Hepatocyte (in vitro differentiated cells): ENCODE measurements at places on chromosomes 3 and 15. TPM values are rescaled to one million over a fixed set of nuclear protein-coding genes. Genes with fewer than 3 reads are reported as not detected.

DNA sequence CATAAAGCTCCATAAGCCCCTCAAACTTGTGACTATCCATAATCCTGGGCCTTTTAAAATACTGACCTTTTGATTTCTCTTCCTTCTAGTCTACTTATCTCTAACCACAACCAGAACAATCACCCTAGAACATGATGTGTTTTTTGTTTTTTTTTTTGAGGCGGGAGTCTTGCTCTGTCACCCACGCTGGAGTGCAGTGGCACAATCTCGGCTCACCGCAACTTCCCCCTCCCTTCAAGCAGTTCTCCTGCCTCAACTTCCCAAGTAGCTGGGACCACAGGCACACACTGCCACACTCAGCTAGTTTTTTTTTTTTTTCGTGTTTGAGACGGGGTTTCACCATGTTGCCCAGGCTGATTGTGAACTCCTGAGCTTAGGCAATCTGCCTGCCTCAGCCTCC is 25.1 kb downstream of the VPS39 start:
- no peak for DNase-seq

DNA sequence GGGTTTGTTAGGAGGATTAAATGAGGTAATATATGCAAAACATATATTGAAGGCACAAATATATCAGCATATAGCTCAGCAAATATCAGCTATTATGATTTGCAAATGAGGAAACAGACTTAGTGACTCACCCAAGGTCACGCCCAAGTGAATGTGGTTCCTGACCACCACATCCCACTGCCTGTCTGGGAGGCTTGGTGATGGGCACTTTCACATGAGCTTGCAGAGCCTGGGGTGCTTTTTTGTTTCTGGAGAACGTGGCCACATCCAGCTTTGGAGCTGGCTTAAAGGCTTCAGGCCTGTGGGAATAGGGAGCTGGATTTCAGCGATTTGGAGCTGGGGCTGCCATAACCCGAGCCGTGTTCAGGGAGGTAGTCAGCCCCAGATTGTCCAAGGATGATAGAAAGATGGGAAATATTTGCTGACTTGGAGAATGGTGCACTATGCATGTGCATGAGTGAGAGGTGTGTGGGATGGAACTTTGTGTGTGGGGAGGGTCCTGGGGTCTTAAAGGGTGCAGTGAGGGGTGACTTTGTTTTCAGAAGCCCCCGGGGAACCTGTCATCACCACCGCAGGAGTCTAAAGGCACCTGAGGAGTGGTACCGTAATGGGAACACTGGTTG is 12.0 kb upstream of the FGD5 start:
- no peak for DNase-seq

DNA sequence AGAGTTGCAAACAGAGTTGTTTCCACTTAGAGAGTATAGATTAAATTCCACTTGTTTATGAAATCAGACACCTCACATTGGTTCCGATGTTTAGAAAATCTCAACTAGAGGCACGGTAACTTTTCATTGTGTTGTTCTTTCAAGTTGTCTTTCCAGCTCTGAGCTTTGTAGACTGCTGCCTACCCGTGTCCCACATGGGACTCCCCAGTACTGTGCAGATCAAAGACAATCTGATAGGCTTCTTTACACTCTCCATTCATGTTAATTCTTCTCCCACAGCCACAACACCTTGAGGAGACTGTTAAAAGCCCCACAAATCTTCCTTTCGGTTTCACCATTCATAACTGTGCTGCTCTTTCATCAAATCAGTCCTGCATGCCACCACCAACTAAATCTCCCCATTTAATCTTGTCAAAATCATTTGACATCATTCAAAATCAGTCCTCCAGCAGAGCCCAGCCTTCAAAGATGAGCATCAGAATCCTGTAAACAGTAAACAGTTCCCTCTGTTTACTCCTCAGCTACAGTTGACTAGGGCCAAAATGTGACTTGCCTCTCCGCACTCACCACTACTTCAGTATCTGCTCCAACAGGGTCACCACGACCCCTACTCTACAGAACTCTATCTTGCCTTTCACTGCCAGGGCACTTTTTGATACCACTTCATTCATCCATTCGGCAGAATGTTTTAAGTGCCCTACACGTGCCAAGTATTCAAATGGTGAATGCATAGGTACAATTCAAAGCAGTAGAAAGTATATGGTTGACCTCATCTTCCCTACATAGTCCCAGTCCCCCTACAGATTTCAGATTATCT is 8.3 kb downstream of the ANXA2 start:
- no peak for DNase-seq

DNA sequence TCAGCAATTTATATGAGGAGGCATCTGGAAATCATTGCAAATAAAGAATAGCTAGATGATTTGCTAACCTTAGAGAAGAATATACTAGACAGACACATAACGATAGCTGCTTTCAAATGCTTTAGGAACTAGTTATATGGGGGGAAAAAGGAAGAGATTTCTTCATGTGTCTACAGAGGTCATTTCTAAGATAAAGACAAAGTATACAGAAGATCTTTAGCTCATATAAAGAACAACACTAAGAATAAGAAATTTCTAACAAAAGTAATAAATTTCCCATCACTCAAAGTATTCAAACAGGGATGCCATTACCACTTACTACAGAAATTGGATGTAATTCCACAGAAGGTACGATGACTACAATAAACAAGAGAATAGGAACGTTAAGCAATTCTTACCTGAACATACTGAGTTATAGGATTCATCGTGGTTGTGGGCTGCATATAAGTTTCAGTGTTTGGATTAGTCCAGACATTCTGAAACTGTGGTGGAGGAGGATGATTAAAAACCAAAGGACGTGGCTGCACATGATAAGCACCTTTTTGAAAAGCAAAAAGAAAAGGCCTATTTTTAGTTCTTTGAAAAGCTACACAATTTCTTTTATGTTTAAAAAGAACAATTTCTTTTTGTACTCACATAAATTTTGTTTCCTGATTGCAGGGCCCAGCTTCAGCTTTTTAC is 8.7 kb downstream of the DAZL start:
- no peak for DNase-seq

DNA sequence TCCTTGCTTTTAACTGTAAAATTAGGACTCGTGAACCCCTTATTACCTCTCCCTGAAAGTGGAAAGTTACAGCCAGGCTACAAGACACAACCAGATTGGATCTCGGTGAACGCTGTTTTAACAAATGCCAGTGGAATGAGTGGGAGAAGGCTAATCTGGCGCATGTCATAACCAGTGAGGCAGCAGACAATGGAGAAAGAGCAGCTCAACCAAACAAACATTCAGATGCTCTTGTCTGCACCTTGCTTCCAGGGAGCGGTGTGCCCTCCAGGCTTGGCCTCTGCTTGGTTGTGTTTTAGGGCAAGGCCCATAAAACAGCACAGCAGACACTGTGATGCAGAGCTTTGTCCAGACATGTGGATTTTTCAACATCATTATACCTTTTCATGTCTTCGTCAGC is 45.9 kb upstream of the ATP1B3 start:
- DNase-seq: no peak

DNA sequence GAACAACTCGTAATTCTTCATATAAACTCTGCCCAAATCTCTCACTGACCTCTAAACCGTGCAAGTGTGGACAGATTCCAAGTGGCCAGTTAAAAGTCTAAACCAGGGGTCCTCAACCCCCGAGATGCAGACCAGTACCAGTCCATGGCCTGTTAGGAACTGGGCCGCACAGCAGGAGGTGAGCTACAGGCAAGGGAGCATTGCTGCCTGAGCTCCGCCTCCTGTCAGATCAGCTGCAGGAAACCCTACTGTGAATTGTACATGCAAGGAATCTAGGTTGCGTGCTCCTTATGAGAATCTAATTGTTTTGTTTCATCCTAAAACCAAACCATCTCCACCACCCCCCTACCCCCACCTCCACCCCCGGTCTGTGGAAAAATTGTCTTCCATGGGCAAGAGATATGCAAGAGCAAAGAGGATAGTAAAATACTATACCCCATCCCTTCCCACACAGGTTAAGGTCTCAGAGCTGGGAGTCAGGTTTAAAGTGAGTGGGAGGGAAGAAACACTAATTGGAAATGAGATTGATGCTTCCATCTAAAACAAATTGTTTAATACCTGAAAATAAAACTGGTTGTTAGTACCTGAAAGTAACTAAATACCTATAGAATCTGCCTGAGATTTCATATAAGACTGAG is 54.0 kb downstream of the POLQ start:
- DNase-seq: no peak

TMEM44 gene
- 6.5 and 6.6 TPM in 2 replicates for total RNA-seq

DNA sequence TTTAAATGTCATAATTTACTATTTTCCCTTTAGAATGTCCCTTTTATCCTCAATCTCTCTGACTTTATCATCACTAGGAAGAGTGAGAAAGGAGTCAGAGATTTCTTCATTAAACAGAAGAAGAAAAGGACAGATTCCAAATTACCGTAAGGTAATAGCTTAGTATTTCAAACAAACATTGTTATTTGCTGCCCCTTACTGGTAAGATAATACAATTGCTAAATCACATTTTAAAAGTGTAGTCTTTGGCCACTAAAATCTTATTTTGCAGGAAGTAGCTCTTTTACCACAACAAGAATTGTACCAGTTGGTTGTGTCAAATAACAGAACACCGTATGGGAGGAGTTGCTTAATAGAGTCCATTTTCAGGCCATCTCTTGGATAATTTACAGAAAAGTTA is 53.7 kb downstream of the CGGBP1 start:
- no peak for DNase-seq

DNA sequence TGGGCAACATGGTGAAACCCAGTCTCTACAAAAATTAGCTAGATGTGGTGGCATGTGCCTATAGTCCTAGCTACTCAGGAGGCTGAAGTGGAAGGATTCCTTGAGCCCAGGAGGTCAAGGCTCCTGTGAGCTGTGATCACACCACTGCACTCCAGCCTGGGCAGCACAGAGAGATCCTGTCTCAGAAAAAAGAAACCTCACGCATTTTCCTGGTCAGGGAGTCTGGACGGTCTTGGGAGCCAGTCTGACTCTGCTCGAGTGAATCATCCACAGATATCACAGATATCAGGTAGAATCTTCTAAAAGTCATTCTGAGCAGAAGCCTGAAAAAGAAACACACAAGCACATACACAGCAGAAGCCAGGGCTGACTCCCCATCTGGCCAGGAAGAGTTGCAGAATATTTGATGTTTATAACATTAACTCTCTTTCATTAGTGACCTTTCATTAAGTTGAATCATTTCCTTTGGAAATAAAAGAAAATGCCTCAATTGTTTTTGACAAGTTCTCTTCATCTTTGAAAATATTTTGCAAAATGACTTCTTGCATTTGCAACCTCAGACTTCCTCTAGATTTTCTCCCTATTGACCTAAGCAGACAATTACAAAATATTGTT is 56.5 kb upstream of the ABHD17C start:
- DNase-seq: no peak
